Stimulated activated CD8-positive, alpha-beta memory T cell treated with anti-CD3 and anti-CD28 coated beads, Interleukin-15, amount 100 ng/mL, for 48 hours (primary cell): ENCODE measurements at places on chromosomes 11 and 22.
A peak's percentile ranks its signal among the peaks of the same experiment; 100 is the strongest.

DNA sequence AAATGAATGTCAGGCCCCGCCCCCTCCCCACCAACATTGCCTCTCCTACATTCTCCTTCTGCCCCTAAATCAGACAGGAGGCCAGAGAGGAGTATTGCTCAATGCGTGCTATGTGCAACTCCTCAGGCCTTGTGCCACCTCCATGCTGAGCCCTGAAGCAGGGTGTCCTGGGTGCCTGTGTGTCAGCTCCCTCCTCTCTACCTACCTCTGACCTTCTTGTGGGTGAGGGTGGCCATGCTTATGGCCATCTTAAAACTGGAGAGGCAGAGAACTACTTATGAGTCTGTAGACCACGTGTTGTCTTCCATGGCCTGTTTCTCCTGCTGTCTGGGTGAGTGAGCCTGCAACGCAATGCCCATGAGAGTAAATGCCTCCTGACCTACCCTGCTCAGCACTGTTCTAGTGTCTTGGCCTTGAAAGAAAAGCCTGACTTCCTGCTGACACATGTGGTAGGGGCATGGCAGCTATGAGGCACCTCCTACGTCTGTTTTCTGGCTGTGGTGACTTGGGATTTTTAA, 10.5 kb downstream of the MCAM start:
- no peak for DNase-seq

DNA sequence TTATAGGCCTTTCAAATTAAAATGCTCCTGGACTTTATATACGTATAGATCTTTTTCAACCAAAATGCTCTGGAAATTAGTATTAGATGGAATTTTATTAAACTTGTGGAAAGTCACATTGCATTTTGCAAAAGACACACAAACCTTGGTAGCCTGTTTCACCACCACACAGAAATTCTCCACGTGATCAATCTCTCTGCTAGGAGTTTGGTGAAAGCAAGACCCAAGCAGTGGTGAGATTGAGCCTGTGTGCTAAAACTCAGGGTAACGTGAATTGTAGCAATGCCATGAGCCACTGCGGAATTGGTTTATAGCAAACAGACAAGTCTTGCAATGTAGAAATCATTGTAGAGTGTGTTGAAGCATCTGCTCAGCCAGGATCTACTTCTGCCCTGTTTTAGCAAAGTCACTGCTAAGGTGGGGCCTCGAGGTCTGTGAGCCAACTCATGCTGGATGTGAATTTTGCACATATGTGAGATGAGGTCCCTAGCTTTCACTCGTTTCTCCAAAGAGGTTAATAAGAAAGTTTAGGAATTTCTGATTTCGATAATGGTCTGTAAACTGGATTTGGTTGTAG, 184.8 kb downstream of the DBX1 start:
- DNase-seq = no peak

GRCh38 chr11:110447343-110447742, 17.6 kb downstream of the FDX1 start:
- DNase-seq = no peak

DNA sequence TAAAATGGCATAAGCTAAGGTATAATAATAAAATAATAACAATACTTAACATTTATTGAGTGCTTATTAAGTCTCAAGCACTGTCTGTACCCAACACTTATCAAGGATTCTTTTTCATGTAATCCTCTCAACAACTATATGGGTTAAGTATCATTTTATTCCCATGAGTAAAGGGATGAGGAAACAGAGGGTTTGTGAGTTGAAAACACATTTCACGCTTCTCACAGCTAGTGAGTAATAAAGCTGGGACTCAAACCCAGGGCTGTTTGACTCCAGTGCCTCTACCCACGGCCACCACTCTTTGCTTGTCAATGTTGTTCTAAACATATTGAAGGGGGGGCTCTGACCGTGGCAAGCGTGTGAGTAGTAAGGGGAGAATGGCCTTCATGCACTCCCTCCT, 8.7 kb downstream of the CD3E start:
- DNase-seq = no peak

DNA sequence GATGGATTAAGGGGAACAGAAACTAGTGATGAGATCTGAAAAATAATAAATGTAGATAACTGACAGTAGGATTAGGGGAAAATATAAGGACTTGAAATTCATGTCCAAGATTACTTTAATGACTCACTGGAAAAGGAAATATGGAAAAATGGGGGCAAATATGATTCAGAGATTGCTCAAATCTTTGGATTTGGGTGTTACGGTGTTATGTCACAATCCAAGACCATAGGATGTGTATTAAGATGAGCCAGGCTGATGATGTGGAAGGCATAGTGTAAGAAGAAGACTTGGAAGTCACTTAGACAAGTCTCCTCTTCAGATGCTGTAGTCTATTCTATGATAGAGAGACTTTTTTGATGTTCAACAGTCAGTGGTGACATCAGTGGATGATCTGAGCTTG, 323.7 kb downstream of the LUZP2 start:
- DNase-seq = no peak

GRCh38 chr22:49006207-49007012, 821.3 kb downstream of the BRD1 start:
- no peak for DNase-seq

DNA sequence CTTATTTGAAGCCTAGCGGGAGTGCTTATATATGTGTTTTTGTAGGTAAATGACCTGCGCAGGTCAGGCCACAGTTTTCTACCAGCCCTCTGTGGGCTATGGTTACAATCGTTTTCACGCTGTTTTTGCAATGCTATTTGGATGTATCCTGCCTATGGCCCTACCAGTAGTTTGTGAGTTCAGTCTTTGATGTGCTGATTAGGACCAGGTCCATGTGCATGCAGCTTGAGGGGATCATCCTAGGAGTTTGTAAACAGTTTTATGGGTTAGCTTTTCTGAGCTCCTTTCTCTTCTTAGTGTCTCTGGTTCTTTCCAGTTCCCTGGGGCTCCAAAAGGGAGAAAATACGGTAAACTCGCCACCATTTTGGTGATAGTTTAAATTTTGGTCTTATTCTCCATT, 142.5 kb downstream of the LDLRAD3 start:
- no peak for DNase-seq

DNA sequence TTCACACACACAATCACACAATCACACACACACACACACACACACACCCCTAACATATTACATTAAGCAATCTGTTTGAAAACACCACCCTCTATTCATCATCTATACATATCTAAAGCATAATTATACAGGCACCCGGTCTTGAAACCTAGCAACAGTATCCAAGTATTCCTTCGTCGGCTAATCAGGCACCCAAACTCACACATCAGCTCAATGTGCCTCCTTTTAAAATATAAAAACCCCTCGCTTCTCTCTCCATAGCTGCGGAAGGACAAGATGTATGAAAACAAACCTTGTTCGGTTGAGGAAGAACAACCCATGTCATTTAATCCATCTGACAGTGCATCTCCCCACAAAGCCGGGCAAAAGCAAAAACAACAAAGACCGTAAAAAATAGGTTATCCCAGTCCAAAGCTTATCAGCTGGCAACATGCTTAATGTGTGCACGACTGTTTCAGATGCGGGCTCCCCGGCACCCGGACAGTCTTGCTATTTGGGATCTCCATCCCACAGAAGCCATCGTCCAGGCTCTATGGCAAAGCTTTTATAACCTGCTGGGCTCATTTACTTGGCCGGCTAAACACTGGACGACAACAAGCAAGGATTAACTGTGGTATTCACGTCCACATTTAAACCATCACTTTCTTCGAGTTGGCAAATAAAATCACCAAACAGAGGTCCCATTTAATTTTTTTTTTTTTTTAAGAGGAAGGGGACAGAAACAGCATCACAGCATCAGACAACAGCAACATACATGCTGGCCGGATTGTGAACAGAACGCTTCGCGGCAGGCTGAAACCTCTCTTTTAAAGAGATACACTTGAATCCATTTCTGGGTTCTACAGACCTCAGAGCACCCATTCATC, 365.5 kb downstream of the SHANK2 start:
- DNase-seq = no peak

GRCh38 chr11:126742582-126742981, 258.0 kb downstream of the KIRREL3 start:
- DNase-seq = no peak

GRCh38 chr11:27390318-27391295, 27.6 kb upstream of the CCDC34 start:
- DNase-seq = no peak

DNA sequence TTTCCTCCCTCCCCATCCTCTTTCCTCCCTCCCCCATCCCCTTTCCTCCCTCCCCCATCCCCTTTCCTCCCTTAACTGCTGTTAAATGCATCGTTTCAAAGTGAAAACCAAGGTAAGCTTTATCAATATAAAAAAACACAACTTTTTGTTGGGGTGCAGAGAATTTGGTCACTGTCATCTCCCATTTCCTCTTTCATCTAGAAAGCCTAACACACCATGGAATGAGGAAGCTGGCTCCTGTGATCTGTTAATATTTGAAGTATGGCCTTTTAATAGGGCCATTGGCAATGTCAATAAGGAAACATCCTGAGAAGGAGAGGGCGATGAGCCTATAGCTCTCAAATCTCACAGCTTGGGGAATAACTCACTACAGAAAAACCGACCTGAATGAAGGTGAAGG, 7.0 kb downstream of the EXPH5 start:
- DNase-seq = no peak

DNA sequence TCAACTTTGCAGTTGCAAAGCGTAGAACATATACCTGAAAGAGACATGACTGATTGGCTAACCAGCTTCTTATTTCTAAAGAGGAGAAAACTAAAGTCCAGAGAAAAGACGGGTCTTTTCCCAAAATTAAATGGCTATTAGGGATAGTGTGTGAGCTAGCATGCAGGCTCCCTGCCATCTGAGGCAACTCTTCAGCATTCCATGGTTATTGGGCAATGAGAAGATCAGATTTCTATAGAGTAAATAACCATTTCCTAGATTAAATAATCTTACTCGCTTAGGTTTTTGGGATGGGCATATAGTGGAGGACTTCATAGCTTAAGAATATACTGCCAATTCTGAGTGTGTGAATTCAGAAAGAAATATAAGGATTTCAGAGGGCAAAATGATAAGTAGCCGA, 95.0 kb downstream of the PDHX start:
- DNase-seq = no peak

GRCh38 chr11:100593291-100593690, 93.8 kb upstream of the ARHGAP42 start:
- DNase-seq = no peak

DNA sequence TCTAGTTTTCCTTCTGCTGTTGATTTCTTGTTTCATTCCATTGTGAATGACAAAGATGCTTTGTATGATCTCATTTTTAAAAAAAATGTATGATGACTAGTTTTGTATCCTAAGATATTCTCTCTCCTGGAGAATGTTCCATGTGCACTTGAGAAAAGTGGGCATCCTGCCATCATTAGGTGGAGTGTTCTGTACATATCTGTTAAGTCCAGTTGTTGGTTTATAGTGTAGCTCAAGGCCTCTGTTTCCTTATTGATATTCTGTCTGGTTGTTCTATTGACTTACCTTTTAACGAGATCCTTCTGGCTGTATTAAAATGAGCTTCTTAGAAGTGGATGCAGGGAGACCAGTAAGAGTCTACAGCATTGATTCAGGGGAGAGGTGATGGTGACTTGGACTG, 35.2 kb downstream of the SGSM1 start:
- no peak for DNase-seq

- DNase-seq = no peak
These were observed 6.1 kb upstream of the P2RY6 start for GRCh38 chr11:73265853-73266645.

DNA sequence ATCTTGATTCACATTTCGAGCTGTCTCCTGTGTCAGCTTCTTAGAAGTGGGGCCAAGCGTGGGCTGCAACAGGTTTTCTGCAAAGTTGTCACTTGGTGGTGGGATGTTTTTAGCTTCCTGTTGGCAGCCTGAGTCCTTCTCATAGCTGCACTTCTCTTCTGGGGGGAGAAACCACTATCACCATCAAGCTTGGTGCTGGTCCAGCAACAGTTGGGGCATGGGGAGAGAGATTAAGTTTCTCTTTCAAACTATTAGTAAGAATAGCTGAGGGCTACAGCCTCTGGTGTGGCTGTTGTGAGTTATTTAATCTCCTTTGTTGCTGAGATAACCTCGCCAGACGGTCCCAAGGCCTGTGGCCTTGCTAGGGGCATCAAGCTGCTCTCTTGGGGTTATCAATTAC, 123.3 kb upstream of the CRYBB3 start:
- peak; percentile 74 for DNase-seq

- DNase-seq = no peak
These were observed 2.2 kb downstream of the PLCB3 start for GRCh38 chr11:64253481-64253880.

DNA sequence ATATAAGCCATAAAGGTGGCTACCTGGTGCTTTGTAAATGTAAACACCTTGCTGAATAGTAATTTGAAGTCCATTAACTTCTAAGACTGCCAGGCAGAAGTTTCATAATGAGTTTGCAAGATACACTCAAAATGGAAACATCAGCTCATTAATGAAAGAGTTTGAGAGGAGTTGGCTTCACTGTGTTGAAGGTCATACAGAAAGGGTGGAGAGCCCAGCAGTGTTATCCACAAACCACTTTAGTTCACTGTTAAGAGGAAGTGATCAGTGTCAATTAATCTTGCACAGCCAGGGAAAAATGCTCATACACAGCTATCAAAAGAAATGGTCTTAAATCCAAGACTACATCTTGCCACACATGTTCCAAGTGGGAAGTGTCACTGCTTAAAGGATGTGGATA, 689.4 kb downstream of the JRKL start:
- DNase-seq = no peak

DNA sequence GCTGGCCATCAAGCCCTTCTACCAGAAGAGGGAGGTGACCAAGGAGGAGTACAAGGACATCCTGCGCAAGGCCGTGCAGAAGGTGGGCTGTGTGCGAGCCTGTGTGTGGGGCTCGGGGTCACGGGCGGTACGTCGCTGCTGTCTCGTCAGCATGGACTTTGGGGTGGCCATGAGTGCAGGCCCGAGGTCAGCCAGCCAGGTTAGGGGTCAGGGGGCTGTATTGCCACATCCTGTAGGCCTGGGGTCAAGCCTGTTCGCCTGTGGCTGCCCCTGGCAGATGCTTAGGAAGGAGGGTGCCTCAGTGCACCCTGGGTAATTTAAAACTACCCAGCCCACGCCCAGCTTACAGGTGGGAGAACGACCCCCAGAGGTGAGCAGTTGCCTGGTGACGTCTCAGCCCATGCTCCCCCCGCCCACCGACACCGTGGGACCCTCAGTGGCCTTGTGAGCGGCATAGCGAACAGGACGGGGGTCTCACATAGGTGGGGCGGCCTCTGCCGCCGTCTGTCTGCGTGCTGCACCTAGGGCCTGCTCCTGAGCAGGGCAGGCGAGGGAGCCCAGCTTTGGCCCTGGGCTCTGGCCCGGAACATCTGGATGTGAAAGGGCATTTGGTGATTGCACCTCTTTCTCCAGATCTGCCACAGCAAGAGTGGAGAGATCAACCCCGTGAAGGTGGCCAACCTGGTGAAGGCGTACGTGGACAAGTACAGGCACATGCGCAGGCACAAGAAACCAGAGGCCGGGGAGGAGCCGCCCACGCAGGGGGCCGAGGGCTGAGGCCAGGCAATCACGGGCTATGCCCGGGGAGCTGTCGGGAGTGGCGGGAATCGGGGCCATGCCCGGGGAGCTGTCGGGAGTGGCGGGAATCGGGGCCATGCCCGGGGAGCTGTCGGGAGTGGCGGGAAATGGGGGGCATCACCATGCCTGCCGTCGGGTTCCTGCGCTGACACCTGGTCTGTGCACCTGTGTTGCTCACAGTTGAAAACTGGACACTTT, 4.5 kb downstream of the IRF7 start:
- DNase-seq = no peak

GRCh38 chr11:12180257-12181205, 70.1 kb downstream of the MICAL2 start:
- DNase-seq = no peak
